NCI-H1694 treated with DMSO at 0.1 percent for 48 hours (cell line): ENCODE measurements at places on chromosomes 5 and 9.

GRCh38 chr5:37882636-37883035 lies 42.8 kb upstream of the GDNF start:
- DNase-seq, result no peak

GRCh38 chr5:96776621-96777020 lies 31.1 kb downstream of the ERAP1 start:
- DNase-seq, result no peak

DNA sequence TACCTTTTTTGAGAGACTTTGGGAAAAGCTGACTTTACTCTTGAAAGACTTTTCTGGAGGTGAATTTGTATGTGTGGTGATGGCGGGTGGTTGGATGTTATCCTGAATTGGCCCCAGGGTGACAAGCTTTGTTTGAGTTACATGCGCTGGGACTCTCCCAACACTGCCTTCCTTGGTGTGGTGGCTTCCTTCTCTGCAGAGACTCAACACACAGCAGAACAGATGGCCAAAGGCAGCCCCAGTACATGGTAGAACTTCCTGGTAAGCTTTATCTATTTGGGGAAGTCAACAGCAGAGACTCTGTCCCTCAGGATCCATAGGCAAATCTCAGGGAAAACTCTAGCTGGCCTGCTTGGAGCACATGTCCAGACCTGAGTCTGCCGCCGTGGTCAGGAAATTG lies 18.1 kb downstream of the C1QTNF2 start:
- DNase-seq, result no peak

GRCh38 chr9:11194246-11194645 lies 581.4 kb upstream of the PTPRD start:
- DNase-seq, result peak; percentile 90

DNA sequence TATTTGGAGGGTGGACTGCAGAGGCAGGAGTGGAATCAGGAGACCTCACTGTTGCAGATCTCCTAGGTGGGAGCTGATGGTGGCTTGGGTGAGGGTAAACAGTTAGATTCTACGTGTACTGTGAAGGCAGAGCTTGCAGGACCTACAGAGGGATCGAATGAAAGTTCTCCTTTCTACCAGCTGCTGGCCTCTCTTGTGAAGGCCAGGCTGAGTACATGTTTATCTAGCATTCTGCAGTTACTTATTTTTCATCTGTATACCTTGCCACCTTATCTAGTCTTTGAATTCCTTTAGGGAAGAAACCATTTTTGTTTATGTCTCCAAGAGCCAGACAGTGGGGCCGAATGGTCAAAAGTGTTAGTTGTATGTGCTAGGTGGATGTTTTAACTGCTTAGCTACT lies 57.6 kb downstream of the PTTG1 start:
- no peak for DNase-seq

- DNase-seq, result no peak
These were observed 137.8 kb downstream of the SPOCK1 start for GRCh38 chr5:137361280-137361679.

- DNase-seq, result no peak
These were observed 352.5 kb upstream of the CYLC2 start for GRCh38 chr9:102642651-102643050.

GRCh38 chr9:87464992-87465378 lies 32.7 kb upstream of the DAPK1 start:
- DNase-seq, result no peak

- no peak for DNase-seq
These were observed 1655.3 kb upstream of the C9orf72 start for GRCh38 chr9:29228558-29228957.

- no peak for DNase-seq
These were observed 211.7 kb downstream of the TLE1 start for GRCh38 chr9:81477669-81478068.
